ENCODE measurements at places on chromosomes 7 and 10.

DNA sequence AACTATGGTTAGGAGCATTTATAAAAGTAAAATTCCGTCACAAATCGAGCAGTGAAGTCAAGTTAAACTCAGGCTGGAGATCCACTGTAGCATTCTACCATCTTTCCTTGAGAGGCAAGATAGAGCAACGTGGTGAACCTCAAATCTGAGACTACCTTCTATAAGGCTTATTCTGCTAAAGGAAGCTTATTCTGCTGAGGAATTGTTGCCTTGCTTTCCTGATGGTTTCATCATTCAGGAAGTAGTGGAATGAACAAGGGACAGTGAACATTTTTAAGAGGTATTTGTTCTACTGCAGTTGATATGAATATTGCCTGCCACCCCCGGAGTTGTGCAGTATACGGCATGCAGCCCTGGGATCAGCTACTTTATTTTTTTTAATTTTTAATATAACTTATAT lies 170.8 kb downstream of the VPS50 start:
- DNase-seq: no peak

DNA sequence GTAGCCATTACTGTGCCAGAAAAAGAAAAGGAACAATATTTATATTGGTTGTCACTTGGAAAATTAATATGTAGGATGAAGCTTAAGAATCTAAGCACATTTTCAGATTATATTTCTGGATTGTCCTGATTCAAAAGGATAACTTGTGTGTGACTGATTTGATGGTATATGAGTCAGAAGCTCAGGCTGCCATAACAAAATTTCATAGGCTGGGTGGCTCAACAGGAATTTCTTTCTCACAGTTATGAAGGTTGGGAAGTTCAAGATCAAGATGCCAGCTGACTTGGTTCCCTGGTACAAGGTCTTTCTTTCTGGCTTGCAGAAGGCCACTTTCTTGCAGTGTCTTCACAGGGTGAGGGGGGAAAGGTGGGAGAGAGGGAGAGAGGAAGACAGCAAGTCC lies 108.5 kb downstream of the ST7 start:
- no peak for DNase-seq

GRCh38 chr10:48640326-48640725 lies 35.5 kb upstream of the ARHGAP22 start:
- DNase-seq: no peak

DNA sequence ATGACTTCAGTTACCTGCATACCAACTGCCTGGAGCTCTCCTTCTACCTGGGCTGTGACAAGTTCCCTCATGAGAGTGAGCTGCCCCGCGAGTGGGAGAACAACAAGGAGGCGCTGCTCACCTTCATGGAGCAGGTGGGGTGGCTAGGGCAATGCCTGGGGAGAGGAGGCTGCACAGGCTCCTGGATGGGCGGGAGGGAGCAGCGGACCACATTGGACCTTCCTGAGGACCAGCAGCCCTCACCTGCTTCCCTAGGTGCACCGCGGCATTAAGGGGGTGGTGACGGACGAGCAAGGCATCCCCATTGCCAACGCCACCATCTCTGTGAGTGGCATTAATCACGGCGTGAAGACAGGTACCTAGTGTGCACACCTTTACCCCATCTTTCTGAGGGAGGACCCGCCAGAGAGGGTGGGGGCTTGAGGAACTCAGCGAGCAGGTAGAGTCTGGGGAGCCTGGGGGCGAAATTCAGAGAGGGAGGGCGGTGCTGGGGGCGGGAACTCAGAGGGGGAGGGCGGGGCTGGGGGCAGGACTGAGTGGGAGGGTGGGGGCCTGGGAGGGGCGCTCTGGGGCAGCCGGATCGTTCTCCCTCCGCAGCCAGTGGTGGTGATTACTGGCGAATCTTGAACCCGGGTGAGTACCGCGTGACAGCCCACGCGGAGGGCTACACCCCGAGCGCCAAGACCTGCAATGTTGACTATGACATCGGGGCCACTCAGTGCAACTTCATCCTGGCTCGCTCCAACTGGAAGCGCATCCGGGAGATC lies 9.0 kb downstream of the AEBP1 start:
- no peak for DNase-seq

- no peak for DNase-seq
Observed at GRCh38 chr7:96097835-96098234, 224.1 kb downstream of the SLC25A13 start.

DNA sequence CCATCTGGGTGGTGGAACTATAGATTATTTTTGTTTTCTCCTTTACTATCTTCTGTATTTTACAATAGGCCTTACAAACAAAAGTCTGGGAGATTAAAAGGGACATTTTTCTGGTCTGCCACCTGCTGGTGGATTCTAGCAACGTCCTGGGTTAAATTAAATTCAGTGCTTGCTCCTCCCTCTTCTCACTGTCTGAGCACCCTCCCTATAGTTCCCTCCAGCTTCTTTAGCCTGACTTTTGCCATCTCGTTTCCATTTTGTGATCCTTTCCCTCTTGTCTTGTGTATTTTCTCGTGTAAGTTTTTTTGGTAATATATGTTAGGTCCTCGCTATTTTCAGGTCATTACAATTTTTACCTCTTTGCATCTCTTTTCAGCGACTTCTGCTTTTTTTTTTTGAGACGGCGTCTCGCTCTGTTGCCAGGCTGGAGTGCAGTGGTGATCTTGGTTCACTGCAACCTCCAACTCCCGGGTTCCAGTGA lies 16.1 kb downstream of the ANKRD16 start:
- peak; percentile 29 for DNase-seq

GRCh38 chr7:139182363-139182762 lies 48.7 kb upstream of the UBN2 start:
- no peak for DNase-seq

GRCh38 chr10:117646718-117647117 lies 104.2 kb downstream of the EMX2 start:
- DNase-seq: no peak

GRCh38 chr10:47079204-47079580 lies 168.0 kb downstream of the PTPN20 start:
- DNase-seq: no peak

- DNase-seq: no peak
Observed at GRCh38 chr10:72038458-72039001, 49.8 kb downstream of the SPOCK2 start.

- no peak for DNase-seq
Observed at GRCh38 chr10:122170802-122171201, 100.3 kb upstream of the BTBD16 start.

DNA sequence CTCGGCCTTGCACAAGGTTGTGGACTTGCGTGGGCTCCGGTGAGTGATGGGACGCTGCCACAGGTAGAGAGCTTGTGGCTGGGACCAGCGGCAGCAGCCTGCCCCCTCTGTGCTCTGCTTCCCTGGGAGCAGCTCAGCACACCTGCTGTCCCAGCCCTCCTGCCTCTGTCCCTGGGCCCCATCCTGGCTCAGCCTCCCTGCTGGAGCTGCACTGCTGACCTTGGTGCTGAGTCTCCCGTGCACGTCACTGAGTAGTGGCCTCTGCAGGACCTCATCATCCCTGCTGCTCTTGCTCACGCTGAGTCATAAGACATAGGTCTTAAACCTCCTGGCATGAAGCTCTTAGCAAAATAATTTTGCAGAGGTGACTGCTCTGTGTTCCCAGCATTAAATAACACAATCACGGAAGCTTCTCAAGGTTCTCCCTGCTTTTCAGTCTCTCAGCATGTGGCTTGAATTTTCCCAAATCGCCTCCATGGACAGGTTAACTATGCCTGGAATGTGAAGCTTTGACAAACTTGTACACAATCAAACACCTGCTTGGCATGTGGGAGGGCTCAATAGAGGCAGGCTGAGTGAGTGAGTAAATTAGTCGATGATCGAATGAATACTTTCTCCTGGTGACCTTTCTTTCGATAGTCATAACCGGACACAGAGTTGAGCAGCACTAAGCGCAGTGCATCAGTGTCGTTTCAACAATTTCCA lies 63.8 kb upstream of the NPS start:
- DNase-seq: no peak

GRCh38 chr10:43749145-43749576 lies 100.5 kb upstream of the ZNF32 start:
- no peak for DNase-seq

GRCh38 chr10:122234416-122234815 lies 36.7 kb upstream of the BTBD16 start:
- no peak for DNase-seq

- no peak for DNase-seq
Observed at GRCh38 chr7:16509829-16510228, 16.8 kb upstream of the LRRC72 start.

GRCh38 chr10:119542988-119543813 lies 682 bp upstream of the RGS10 start:
- no peak for DNase-seq

- no peak for DNase-seq
Observed at GRCh38 chr10:3465406-3465891, 292.9 kb upstream of the PITRM1 start.

GRCh38 chr10:102163342-102163989 lies 11.3 kb downstream of the NOLC1 start:
- no peak for DNase-seq

GRCh38 chr10:44994752-44995530 lies 5.8 kb upstream of the ZNF22 start:
- no peak for DNase-seq

DNA sequence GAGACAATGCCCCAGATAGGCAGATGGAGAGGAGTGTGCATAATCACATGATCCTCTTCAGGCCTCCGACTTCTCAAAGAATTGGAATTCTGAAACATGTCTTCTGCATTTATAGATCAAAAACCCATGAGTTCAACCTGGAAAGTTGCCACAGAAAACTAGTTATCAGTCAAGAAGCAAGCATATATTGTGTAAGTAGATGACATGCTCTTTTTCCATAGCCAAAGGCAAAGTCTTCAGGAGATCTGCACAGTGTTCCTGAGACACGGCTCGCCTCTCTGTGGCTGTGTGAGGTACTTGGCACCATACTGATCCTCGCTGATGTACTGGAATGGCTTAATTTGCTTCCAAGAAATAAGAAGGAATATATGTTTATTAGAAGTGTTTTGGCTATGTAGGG lies 213.5 kb upstream of the MKI67 start:
- DNase-seq: no peak

GRCh38 chr7:91264924-91265681 lies 870 bp downstream of the FZD1 start:
- DNase-seq: peak; percentile 35

DNA sequence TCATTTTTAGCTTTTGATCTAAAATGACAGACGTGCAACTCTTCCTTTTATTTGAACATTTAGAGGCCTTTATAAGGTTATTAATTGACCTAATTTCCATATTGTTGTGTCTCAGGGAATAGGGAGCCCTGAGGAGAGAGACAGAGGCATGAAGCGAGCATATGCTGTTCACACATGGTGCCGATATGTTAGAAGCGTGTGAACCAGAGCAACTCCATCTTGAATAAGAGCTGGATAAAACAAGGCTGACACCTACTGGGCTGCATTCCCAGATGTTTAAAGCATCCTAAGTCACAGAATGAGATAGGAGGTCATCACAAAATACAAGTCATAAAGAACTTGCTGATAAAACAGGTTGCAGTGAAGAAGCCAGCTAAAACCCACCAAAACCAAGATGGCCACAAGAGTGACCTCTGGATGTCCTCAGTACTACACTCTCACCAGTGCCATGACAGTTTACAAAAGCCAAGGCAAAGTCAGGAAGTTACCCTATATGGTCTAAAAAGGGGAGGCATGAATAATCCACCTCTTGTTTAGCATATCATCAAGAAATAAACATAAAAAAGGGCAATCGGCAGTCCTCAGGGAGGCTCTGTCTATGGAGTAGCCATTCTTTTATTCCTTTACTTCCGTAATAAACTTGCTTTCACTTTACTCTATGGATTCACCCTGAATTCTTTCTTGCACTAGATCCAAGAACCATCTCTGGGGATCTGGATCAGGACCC lies 80.1 kb downstream of the SEC61G start:
- DNase-seq: no peak

DNA sequence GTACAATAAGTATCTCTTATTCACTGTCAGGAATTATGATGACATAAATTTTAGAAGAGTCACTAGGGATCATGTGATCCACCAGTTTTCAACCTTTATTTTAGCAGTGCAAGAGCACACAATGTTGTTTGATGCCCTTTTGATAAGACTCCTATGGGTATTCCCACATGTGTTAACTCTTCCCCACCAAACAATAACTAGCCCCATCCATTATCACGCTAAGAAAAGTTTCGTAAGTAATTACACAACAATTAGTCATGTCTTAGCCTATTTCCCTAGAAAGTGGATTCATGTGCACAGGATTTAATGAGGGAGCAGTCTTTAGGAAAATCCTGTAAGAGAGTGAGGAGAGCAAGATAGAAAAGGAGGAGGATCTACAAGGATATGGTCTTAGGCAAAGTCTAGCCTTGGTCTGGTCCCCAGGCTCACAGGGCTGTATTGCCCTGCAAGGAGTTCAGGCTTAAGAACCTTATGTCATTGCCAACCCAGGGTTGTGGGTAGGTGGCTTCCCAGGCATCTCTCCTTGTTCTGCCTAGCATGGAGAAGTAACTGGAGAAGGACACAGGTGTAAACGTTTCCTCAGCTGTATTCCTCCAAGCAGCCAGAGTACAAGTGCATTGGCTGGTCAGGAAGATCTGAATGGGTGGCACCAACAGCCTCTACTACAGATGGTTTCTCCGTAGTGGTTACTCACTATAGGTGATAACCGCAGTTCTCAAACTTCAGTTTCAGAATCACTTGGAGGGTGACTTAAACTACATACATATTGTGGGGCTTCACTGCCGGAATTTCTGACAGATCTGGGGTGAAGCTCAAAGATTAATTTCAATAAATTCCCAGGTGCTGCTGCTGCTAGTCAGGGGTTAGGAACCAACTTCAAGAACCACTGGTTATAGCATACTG lies 574.5 kb downstream of the SUGCT start:
- no peak for DNase-seq

- DNase-seq: no peak
Observed at GRCh38 chr7:33774762-33775523, 130.4 kb upstream of the BMPER start.

DNA sequence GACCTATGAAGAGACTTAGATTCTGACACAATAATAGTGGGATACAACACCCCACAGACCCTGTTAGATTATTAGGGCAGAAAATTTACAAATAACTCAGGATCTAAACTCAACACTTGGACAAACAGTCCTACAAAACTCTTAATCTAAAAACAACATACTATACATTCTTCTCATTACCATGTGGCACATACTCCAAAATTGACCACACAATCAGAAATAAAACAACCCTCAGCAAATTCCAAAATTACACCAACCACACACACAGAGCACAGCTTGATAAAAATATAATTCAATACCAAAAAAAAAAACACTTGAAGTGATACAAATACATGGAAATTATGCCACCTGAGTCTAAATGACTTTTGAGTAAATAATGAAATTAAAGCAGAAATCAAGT lies 7.8 kb downstream of the ZNF680 start:
- no peak for DNase-seq

- DNase-seq: no peak
Observed at GRCh38 chr10:132616170-132616995, 78.8 kb downstream of the INPP5A start.

GRCh38 chr7:69430384-69431021 lies 167.8 kb upstream of the AUTS2 start:
- no peak for DNase-seq
